NCI-H1092 treated with DMSO at 0.1 percent for 48 hours (cell line): ENCODE measurements at places on chromosomes 6 and 20.

- no peak for DNase-seq
These were observed 76.8 kb upstream of the FOXP4 start for GRCh38 chr6:41469156-41470028.

GRCh38 chr20:57562541-57563465 is 1.9 kb downstream of the PCK1 start:
- DNase-seq: no peak

DNA sequence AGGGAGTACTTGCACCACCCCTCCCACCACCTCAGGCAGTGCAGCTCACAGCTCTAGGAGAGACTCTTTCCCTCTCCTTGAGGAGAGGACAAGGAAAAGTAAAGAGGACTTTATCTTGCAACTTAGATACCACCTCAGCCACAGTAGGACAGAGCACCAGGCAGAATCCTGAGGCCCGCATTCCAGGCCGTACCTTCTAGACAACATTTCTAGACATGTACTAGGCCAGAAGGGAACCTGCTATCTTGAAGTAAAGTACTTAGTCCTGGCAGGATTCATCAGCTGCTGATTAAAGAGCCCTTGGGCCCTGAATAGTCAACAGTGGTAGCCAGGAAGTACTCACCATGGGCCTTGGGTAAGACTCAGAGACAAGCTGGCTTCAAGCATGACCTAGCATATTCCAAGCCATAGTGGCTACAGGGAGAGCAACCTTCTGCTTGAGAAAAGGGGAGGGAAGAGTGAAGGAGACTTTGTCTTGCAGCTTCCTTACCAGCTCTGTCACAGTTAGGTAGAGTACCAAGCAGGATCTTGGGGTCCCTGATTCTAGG is 384.4 kb upstream of the RNF217 start:
- no peak for DNase-seq

DNA sequence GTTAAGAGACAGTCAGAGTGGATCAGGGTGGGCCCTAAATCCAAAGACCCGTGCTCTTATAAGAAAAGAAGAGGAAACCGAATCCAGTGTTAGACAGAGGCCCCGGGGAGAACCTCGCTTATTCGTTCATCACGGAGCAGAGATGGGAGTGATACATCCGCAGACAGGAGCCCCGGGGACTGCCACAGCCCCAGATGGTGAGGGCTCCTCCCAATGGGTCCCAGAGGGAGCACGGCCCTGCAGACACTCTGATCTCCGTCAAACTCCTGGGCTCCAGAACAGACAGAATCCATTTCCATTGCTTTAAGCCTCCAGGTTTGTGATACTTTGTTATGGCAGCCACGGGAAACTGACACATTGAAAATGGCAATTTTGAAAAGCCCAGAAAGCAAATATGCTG is 47.0 kb downstream of the CDH4 start:
- DNase-seq: no peak

DNA sequence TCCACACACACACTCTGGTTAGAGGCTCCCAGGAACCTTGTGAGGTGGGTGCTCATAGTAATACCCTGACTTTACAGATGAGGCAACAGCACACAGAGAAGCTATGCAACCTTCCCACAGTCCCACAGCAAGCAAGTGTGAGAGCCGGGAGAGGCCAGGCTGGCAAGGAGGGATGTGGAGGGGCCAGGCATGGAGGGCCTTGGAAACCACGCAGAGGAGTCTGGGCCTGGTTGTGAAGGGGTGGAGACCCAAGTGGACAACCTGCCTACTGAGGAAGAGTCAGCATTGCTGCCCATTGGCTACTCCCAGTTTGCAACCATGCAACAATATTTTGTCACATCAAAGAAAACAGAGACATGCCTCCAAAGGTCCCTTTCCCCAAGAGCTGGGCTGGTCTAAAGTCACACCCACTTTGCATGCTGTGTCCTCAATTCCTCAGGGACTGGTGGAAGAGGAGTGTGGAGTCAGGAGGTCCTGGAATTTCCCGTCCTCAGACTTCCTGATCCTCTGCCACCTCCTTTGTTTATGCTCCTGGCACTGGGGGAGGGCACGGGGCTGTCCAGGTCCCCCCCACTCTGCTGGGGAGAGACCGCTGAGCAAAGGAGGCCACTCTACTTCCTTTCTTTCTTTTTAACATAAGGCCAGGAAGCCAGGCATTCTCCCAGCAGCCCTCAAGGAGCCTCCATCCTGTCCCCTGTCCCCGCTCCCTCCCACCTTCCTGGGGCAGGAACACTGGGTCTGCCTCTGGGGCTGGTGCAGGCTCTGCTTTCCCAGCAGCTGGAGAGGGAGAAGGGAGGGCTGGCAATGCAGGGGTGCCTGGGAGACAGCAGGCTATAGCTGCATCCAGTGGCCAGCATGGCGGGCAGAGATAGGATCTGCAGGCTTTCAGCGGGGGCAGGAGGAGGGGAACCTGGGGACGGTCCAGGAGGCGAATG is 68.3 kb downstream of the NOL4L start:
- DNase-seq: no peak

DNA sequence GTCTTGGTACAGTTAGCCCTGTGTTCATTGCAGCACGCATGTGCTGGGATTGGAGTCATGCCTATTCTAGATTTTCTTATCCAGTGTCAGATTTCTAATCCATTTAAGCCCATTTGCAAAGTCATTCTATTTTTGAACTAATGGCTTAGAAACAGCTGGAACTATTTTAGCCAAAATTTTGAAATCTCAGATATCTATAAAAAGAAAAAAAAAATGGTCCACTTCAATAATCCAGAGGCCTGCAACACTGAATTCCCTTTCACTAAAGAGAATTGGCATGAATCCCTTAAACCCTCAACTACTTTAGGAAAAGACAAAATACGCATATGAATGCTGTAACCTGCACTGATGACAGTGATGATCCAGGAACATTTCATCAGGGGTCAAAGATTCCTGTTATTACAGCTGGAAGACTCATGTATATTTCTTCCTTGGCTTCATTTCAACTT is 1.5 kb downstream of the COL21A1 start:
- no peak for DNase-seq

- no peak for DNase-seq
These were observed 26.1 kb upstream of the ADTRP start for GRCh38 chr6:11804701-11805100.

DNA sequence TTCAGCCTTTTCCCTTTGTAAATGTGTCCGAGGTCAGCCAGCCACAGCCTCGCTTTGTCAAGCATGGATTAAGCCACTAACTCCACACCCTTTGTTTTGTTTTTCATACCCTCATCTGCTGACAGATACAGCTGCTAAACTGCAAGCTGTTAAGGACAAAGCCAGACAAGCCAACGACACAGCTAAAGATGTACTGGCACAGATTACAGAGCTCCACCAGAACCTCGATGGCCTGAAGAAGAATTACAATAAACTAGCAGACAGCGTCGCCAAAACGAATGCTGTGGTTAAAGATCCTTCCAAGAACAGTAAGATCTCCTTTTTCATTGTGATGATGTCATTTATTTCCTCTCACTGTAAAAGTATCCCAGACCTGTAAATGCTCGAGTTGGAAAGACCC is 269.3 kb downstream of the ARHGAP18 start:
- DNase-seq: no peak

DNA sequence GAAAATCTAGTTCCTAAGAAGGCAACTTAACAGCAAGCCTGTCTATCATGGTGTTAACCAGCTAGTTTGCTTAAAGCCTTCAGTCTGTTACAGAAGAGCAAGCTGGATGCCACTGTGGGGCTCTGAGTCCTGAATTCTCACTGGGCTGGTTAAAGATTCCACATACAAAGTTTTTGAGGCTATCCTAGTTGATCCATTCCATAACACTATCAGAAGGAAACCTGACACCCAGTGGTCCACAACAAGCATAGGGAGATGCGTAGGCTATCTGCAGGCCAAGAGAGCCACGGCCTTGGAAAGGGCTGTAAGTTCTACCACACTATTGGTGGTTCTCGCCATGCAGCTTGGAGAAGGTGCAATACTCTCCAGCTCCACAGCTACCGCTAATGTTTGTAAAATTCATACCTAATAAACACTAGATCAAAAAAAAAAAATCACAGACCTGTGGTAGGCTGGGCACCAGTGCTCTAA is 420 bp upstream of the MCCD1 start:
- DNase-seq: no peak

DNA sequence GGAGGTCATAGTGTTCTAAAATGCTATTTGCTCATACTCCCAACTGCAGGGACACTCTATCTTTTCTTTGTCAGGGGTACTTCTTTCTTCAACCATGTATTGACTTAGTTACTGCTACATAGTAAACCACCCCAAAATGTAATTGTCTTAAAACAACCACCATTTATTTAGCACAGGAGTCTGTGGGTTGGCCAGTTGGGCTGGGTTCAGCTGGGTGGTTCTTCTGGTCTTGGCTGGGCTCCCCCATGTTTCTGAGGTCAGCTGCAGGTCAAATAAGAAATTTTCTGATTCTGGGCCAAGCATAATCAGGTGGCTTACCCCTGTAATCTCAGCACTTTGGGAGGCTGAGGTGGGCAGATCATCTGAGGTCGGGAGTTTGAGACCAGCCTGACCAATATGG is 220.0 kb upstream of the BTBD3 start:
- no peak for DNase-seq

GRCh38 chr6:36756786-36757185 is 59.2 kb downstream of the RAB44 start:
- no peak for DNase-seq

DNA sequence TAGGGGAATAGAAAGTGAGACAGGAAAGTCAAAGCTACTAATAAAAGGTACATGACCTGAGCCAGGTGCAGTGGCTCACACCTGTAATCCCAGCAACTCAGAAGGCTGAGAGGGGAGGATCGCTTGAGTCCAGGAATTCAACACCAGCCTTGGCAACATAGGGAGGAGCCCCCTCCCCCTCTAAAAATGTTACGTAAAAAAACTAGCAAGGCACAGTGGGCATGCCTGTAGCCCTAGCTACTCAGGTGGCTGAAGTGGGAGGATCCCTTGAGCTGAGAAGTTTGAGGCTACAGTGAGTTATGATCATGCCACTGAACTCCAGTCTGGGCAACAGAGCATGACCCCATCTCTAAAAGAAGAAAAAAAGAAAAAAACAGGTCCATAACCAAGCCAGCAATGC is 186.1 kb upstream of the RIN2 start:
- DNase-seq: no peak

DNA sequence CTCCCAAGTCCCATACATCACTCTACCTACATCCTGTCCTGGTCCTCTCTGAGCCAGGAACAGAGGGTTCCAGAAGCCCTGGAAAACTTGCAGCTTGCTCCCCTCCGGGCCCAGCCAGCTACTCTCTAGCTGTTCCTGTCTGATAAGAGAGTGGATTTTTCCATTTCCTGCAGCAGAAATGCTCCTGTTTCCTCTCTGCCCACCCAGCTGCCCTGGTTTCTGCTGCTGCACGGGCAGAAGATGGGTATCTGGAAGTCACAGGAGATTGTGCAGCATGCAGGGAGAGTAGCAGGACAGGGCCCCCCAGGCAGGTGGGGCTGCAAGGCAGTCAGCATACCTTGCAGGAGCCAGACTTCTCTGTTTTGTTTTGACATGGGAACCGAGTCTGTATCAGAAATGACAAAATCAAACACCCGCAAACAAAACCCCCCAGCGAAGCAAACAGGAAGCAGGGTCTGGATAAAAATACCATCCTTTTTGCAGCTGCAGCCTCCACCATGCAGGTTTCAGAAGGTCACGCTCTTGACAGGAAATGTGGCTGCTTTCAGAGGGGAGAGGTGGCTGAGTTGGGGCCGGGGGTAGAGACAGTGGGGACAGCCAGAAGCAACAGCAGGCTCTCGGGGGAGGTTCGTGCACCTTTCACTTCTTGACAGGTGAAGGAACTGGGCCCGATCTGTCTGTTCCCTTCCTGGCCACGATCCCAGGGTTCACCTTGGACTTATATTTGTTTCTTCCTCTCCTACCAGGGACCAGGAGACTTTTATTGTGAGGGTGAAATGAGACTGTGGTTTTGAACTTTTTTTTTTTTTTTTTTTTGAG is 50.8 kb upstream of the FAM83D start:
- DNase-seq: no peak

DNA sequence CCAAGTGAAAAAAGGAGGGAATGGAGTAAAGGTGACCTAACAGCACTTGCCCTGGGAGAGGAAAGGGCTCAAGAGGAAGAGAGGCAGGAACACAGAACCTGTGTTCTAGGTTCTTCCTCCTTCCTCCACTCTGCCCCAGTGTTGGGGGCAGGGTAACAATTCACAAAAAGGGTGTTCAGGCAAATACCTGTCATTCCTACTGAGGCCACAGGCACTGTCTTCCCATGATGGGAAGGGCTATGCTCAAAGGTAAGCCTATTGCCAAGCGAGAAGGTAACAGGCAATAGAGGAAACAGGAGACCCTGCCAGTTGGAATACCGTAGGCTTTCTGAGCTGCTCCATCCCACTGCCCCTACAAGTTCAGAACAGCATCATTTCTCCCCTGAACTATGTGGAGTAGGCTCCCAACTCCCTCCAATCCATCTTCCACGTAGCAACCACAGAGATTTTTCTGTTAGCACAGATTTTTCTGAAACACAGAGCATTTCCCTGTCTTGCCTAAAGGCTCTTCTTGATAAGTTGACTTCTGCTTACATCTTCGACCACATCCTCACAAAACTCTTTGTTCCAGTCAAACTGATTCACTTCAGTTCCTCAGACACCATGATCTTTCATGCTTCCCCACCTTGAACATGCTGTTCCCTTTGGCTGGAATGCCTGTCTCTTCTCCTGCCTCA is 2.7 kb downstream of the AGPAT1 start:
- no peak for DNase-seq

- DNase-seq: no peak
These were observed 939.0 kb downstream of the TBC1D32 start for GRCh38 chr6:120395330-120395729.

GRCh38 chr20:21173485-21173884 is 47.6 kb downstream of the KIZ start:
- no peak for DNase-seq

GRCh38 chr6:19219931-19220330 is 617.2 kb upstream of the ID4 start:
- DNase-seq: no peak

DNA sequence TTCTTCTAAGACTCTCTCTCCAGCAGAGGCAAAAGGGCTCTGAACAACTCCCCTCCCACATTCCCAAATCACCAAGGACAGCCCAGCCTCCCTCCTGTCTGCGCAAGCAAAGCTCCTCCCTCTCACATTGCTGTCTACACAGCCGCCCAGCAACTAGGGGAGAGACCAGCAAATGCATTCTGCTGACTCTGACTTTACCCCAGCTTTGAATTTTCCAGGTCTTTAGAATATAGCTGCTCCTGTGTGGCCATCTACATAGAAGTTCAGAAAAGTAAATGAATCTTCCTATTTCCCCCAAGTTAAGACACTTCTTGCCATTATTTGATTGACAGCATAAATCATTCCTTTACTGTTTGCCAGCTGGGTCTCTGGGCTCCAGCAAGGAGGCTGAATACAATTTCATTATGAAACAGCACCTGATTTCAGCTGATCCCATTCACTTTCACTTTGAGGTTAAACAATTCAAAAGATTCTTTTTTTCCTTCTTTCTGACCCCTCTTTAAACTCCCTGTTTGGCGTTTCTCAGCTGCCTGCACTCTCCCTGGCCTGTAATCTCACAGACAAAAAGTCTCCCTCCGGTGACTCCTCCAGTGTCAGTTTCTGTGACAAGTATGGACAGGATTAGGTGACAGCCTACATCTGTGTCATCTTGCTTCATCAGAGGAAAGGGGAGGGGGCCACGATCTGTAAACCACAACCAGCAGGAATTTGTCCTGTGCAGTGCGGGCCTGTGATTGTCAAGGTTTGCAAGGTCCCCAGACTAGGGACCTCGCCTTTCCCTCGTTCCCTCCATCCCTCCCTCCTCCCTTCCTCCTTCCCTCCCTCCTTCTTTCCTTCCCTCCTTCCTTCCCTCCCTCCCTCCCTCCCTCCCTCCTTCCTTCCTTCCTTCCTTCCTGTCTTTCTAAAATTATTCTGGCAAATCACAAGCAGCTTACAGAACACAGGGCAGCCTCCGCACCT is 205.6 kb upstream of the RIN2 start:
- no peak for DNase-seq

- DNase-seq: no peak
These were observed 63.6 kb downstream of the CDS2 start for GRCh38 chr20:5190444-5190843.
